ENCODE measurements at places on chromosomes 4 and X.
A peak's percentile ranks its signal among the peaks of the same experiment; 100 is the strongest.

DNA sequence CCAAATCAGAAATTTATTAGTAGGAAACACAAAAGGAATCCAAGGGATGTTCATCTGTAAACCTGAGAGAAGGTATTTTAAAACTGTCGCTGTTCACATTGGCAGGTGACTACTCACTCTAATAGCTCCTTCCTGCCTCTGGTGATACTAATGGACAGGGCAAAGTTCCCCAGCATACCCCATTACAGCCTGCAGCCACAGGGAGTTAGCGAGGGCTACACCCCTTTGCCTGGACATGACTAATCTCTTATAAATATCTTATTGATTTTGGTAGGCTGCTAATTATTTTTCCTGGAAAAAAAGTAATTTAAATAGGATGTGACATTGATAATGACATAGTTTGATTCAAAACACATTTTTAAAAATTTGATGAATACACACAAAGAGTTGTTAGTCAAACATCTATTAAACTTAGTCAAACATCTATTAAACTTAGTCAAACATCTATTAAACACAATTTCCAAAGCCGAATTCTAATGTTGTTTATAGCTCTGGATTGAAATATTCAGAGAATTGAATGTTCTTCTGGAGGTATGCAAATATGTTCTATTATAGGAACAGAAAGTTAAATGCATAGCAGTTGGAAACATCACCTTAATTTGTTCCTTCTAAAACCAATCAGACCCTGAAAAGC is 83.0 kb upstream of the CBR4 start:
- DNase-seq, result no peak

DNA sequence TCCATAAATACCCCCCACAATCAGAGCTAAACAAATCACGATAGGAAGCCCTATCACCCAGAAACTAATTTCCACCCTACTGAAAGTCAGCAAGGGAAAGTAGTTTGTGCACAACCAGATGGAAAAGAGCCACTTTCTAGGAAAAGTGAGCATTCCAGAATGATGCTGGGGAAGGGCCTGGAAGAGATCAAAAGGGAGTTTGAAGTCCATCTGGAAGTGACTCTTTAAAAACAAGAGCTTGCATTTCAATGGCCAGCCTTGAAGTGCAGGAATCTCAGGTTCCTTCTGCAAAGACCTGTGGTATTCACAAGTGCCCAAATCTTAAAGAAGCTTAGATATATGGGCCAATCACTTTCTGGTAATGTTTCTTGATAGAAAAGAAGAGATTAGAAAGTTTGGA is 97.0 kb upstream of the LDB2 start:
- no peak for DNase-seq

DNA sequence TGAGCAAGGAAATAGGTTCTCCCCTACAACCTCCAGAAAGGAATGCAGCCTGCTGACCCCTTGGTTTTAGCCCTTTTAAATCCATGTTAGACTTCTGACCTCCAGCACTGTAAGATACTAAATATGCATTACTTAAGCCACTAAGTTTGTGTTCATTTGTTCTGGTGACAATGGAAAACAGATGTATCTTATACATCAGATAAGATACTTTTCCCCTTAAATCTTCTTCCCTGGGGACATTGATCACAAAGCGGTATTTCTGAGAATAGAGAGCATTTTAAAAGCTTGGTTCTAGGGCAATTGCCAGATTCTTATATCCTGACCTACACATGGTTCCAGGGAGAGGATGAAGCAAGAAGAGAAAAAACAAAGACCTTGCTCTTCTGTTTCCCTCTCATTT is 6.5 kb upstream of the TMEM184C start:
- no peak for DNase-seq

DNA sequence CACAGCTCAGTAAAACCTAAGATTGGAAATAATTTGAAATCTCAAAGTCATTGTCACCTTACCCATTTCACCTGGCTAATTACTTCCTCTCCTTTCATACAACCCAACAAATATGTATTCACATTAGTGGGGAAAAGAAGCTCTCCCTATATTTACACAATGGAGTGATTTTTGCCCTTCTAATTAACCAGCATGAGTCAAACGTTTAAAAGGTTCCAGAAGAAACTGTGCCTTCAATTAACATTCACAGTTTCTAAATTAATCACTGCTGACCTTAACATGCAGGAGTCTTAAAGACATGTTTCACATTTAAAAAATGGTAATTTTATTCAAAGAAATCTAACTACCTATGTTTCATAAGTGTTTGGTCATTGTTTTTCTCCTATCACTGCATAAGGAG is 254.6 kb downstream of the CBLL2 start:
- no peak for DNase-seq

DNA sequence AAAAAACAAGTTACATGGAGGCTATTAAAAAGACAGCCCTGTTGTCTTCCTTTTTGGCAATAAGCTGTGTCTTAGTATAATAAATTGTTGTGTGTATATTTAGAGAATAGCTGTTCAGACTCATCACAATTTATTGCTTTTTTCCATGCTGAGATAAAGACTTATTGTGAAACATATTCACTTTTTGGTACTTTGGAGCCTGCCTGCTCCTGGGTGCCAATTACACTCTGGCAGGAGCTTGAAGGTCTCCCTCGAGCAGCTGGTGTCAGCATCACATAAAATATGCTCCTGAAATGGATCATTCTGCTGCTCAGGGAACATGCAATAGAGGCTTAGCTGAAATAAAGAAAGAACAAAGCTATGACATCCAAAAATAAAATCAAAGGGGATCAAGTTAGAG is 211.6 kb upstream of the DKK2 start:
- no peak for DNase-seq

DNA sequence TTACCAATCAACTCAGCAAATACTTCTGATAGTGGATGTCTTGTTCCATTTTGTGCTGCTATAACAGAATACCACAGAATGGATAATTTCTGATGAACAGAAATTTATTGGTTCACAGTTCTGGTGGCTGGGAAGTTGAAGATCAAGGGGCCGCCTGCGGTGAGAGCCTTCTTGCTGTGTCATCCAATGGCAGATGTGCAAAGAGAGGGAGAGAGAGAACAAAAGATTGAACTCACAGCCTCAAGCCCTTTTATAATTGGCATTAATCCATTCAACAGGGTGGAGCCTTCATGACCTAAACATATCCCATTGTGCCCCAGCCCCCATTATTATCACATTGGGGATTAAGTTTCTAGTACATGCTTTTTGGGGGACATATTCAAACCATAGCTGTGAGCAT is 86.1 kb downstream of the ADGRG4 start:
- no peak for DNase-seq

GRCh38 chr4:141569141-141569540 is 67.2 kb upstream of the IL15 start:
- peak; percentile 42 for DNase-seq

DNA sequence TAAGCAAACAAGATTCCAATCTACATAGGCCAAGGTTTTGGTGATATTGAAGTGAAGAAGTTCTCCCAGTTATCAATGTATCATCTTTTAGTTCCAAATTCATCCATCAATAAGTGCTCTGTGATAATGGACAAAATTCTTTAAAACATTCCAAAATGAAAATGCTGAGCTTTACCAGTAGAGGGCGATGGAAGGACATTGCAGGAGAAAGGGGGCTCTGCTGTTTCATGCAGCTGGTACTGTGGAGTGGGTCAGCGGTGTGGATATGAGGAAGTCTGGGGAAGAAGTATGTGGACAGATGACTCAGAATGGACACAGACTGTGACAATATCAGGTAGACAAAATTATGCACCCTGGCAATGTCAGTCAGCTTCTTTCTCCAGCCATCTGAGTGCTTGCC is 46.6 kb upstream of the HS6ST2 start:
- peak; percentile 3 for DNase-seq

- DNase-seq, result peak; percentile 2
Measured at GRCh38 chrX:19514791-19515614, at the start of gene MAP3K15. TSS of gene MAP3K15 (minus strand) at chrX:19515508. CDS start at chrX:19515261, 247 bp downstream.

- no peak for DNase-seq
Measured at GRCh38 chrX:50111742-50112141, 89.1 kb downstream of the AKAP4 start.

DNA sequence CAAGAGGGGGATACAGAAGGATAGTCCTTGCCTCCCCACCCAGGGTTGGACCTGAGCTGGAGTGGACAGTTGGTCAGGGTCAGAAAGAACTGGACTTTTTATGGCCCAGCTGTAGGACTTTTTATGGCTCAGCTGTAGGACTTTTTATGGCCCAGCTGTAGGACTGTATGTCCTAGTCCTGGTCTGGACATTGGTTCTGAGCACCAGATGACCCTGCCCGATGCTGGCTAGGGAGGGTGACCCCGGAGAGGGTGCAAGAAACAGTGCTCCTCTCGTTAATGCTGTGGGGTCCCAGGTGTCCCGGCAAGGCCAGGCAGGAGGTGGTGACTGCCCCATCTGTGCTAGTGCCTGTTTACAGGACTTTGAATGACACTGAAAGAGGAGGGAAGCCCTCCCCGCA is 2.0 kb upstream of the LETM1 start:
- DNase-seq, result no peak

DNA sequence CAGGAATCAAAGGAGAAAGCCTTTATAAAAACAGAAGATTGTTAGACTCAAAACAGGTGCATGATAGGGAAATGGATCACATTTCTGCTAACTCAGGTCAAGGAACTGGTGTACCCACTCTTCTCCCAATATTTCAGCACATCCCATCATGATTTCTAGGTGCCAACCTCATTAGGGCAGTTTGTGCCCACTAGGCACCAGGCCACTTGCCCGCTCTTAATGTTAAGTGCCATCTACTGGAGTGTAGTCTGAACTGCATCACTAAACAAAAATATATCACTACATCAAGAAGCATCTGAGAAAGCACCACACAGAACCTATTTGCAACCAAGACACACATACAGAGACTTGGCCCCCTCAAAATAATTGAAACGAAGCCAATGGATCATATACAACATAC is 140.4 kb upstream of the GRID2 start:
- peak; percentile 27 for DNase-seq

DNA sequence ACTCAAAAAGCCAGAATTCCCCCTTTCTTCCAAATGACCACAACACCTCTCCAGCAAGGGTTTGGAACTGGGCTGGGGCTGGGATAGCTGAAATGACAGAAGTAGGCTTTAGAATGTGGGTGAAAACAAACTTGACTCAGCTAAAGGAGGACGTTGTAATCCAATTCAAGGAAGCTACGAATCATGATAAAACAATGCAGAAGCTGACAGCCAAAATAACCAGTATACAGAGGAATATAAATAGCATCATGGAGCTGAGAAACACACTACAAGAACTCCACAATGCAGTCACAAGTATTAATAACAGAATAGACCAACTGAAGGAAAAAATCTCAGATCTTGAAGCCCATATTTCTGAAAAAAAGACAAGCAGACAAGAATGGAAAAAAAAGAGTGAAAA is 95.8 kb upstream of the TET2 start:
- peak; percentile 53 for DNase-seq

- DNase-seq, result no peak
Measured at GRCh38 chr4:86448871-86449270, 89.0 kb upstream of the MAPK10 start.

- no peak for DNase-seq
Measured at GRCh38 chr4:8523175-8523574, 57.0 kb upstream of the GPR78 start.

GRCh38 chr4:24630937-24631336 is 46.6 kb upstream of the DHX15 start:
- DNase-seq, result peak; percentile 63

- DNase-seq, result no peak
Measured at GRCh38 chr4:55004831-55005230, 120.6 kb downstream of the KDR start.

DNA sequence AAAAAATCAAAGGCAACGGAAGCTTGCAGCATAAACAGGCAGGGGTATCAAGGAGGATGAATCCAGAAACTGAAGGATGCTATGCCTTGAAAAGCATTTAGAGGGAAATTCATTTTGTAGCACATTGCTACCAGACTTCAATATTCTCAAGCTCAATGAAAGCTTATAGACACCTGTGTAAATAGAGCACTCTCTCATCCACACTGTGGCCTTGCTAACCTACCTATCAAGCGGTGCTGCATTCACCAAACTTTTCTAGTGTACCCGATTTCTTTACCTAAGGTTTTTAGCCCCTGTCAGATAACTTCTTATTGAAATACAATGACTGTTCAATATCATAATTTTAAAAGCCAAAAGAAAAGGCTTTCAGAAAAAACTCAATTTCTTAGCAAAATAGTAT is 20.2 kb upstream of the HSD17B13 start:
- no peak for DNase-seq

- DNase-seq, result no peak
Measured at GRCh38 chr4:133584714-133585113, 435.6 kb downstream of the PCDH10 start.

GRCh38 chr4:66991521-66991920 is 553.8 kb downstream of the CENPC start:
- no peak for DNase-seq

DNA sequence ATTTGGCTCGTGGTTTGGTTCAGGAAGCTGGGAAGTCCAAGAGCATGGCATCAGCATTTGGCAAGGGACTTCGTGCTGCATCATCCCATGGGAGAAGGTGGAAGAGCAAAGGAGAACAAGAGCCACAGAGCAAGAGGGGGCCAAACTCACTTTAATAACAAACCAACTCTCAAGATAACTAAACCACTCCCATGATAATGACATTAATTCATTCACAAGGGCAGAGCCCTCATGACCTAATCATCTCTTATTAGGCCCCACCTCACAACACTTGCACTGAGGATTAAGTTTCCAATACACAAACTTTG is 113.4 kb upstream of the ATXN3L start:
- no peak for DNase-seq

GRCh38 chrX:78838709-78839108 is 91.2 kb downstream of the LPAR4 start:
- DNase-seq, result no peak

- no peak for DNase-seq
Measured at GRCh38 chr4:143374255-143374654, 37.6 kb downstream of the GAB1 start.

- peak; percentile 24 for DNase-seq
Measured at GRCh38 chr4:16205298-16206164, 20.7 kb downstream of the TAPT1 start.

DNA sequence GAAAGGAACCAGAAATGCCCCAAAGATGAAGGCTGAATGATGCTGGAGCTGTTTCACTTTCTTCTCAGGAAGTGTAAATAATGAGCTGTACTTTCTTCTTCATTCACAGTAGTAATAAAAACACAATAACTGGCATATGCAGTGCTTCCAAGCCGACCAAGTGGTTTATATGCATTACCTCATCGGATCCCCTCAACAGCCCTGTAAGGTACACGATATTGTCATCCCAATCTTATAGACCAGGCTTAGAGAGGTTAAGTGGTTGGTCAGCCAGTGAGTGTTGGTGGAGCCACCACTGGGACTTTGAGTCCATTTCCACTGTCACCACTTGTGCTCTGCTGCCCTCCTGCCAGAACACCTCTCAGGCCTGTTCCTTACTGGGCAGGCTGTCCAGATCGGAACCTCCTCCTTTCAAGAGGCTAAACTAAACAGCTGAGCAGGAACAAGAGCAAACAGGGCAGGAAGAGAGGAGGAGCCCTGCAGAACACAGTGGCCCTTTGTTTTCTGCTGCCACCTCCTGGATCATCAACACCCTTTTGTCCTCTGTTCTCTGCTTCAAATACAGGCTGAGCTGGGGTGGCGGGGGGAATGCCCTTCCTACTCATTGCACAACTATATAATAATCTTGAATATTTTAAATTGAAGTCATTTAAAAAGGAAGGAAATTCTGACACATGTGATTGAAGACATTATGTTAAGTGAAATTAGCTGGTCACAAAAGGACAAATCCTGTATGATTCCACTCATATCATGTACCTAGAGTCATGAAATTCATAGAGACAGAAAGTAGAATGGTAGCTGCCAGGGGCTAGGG is 112.5 kb upstream of the ATP6AP2 start:
- peak; percentile 27 for DNase-seq
